ENCODE measurements at places on chromosomes 5 and 9. TPM values are rescaled to one million over a fixed set of nuclear protein-coding genes. Genes with fewer than 3 reads are reported as not detected.

DNA sequence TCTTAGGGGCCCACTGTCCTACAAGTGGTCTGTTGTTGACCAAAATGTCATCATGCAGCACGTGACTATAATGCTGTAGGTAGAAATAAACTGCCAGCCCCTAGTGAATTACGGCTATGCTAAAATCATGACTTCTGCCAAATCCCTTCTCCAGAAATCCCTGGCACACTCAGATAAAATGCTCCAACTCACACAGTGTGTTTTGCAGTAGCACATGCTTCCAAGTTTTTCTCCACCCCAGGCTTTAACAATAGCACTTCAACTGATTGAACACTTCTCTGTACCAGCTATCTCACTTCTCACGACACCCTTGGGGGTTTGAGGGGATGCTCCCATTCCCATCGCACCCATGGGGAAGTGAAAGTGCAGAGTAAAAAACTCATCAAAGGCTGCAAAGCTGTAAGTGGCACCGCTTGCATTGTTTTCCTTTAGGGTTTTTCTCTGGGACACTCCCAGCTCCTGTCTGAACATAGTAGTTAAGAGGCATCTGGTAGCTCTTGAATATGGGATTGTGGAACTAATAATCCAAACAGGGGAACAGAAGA, 151.0 kb upstream of the SLC24A2 start:
- no peak overlapping the region for H3K27ac ChIP-seq
- no peak for DNase-seq
- H3K27me3 ChIP-seq, result peaks cover 18% of the 10 kb centered on the region
- H3K36me3 ChIP-seq, result no peaks in the 10 kb centered on the region

- peaks cover 12% of the 10 kb centered on the region for H3K4me1 ChIP-seq
- H3K27me3 ChIP-seq, result no peaks in the 10 kb centered on the region
- H3K36me3 ChIP-seq, result peaks cover 82% of the 10 kb centered on the region
- no peak overlapping the region for H3K27ac ChIP-seq
Measured at GRCh38 chr5:140671472-140672125, 1.8 kb downstream of the DND1 start.

DNA sequence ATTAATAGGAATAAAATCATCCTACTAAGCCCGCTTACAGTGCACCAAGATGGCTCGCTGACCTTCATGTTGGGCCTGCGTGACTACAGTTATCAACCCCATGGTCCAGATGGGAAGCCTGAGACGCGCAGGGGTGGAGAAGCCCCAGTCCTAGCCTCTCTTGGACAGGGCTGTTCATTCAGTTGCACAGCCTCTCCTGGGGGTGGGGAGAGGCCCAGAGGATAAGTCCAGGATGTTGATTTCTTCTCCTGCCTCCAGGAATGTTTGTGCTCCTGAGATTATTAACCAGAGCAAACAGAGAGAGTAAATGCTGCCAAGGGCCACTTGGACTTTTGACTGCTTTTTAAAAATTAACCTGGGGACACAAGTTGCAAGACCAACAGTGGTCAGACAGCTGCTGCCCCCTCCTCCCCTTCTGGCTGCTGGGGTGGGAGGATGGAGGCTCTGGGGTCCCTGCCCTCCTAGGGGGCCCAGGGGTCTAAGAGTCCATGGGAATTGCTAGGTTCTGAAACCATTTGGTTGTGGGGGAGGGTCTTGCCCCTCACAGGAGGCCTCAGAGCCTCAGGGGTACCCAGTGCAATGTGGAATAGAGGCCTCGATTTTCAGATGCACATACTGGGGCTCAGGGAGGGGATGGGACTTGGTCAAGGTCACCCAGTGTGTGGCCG, 2.8 kb upstream of the AMBP start:
- no peak overlapping the region for H3K27ac ChIP-seq
- no peaks in the 10 kb centered on the region for H3K27me3 ChIP-seq
- no peak for DNase-seq
- H3K4me1 ChIP-seq, result no peaks in the 10 kb centered on the region
- H3K4me3 ChIP-seq, result no peak overlapping the region

DNA sequence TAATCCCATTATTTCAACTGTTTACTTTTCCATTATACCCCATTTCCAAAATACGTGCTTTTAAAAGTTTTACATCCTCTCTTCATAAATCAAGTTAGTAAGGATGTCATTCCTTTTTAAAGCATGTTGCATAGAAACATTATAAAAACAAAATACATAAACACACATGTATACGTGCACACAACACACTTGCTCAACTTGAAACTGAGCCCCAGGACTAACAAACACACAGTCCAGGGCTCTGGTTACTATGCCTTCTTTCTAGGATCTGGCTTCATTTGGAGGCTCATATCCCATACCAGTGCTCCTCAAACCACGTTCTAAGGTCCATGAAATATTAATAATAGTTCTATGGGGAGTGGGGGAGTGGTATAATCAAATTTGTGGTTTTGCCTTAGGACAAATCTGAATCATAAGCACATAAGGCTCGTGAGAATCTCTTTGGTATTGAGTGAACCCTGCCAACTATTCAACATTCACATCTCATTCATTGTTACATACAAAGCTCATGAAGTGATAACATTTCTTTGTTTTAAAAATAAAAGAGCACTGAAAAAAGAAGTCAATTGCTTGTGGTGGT, 55.2 kb downstream of the NFIB start:
- no peaks in the 10 kb centered on the region for H3K36me3 ChIP-seq
- no peak for DNase-seq
- no peak overlapping the region for H3K27ac ChIP-seq
- H3K4me3 ChIP-seq, result no peak overlapping the region
- H3K4me1 ChIP-seq, result no peaks in the 10 kb centered on the region

DNA sequence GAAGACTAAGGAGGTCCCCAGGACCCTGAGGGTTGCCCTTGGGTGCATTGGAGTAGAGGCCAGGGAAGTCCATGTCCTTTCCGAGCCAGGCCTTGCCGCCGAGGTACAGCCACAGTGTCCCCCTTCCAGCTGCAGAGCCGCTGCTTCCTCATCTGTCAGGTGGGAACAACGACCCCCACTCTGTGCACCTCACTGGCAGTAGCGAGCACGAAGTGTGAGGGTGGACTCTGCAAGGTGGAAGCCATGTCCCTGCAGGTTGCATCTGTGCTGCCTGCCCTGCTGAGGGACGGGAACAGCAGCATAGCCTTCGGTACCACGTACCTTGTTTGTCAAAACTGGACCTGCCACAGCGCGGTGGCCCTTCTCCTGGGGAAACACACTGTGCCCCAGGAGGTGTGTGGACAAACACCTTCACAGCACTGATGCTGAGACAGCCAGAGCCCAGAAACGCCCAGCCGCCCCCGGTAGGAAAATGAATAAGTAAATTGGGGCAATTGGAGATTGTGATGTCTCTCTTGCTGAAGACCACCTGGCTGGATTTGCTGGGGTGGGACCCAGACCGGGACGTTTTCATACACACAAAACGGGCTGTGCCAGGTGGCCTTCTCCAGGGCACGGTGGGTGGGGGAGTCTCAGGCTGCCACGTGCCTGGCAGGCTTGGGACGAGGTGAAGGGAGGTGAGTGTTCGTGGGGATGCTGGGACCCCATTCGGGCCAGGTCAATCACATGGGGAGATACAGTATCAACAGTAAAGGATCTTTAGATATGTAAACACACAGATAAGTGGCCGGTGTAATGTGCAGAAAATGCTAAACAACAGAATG, 157.3 kb downstream of the RXRA start:
- H3K36me3 ChIP-seq, result no peaks in the 10 kb centered on the region
- no peak overlapping the region for H3K27ac ChIP-seq
- no peak for DNase-seq
- H3K4me3 ChIP-seq, result no peak overlapping the region
- H3K4me1 ChIP-seq, result no peaks in the 10 kb centered on the region

The PLPPR1 gene
- not detected for total RNA-seq

Measured in activated T-helper 2 cell treated with anti-CD3 and anti-CD28 coated beads, Interferon-gamma antibody, Interleukin-2, Interleukin-4, amounts not matched to agents 10 μg/mL and 5 μg/mL and 100 μg/mL, durations not matched to agents 14 hours and 24 hours and 36 hours (primary cell).